ENCODE measurements at places on chromosomes 4 and X. TPM values are rescaled to one million over a fixed set of nuclear protein-coding genes. Genes with fewer than 3 reads are reported as not detected.

The PCDH18 gene
- 95.8 TPM for total RNA-seq

DNA sequence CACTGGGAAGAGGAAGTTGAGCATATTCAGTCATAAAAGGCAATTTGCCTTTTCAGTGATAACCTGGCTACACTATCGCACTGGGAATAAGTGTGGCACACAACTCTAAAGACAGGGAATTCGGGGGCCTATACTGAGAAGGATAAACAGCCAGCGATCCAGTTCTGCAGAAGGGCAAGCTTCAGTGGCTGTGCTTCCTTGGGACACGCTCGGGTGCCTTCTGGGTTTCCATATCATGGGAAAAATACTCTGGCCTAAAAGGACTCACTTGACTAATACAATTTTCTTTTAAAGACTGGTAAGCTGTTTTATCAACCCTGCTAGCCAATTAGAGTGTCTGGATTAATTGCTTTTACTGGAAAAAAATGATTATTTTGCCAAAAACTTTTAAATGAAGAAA lies 58.5 kb downstream of the TENM3 start:
- DNase-seq = no peak

- DNase-seq = no peak
Observed at GRCh38 chrX:111892375-111892774, 16.4 kb downstream of the TRPC5OS start.

GRCh38 chr4:20391198-20391597 lies 139.5 kb downstream of the SLIT2 start:
- DNase-seq = no peak

The NAT8L gene
- 0.51 TPM for total RNA-seq

GRCh38 chrX:43898406-43899035 lies 16.3 kb upstream of the MAOB start:
- DNase-seq = no peak

DNA sequence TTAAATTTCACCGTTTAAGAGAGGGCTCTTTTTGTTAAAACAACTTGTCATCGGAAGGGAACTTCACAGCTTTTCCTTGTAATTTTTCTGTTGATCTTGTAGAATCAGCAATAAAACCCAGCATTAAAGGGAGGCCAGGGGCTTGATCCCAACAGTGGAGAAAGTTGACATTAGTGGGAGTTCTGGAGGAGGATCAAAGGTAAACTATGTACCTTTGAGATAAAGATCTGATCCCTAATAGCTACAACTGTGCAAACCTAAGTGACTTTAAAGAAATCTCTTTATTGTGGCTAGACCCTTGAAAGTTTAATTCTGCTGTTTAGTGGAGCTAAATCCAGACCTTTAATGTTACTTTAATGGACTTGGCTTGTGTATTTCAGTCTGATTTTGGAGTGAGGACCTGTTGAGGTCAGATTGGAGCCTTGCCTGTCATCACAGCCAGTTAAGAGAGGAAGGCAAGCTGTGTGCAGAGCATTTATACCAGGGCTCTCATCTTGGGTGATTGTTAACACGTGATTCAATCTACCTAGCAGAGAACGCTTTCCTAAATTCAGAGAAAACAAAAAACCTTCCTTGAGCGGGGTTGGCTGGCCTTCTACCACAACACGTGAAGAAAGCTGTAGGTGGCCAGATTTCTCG lies 1.7 kb downstream of the DOCK11 start:
- no peak for DNase-seq

DNA sequence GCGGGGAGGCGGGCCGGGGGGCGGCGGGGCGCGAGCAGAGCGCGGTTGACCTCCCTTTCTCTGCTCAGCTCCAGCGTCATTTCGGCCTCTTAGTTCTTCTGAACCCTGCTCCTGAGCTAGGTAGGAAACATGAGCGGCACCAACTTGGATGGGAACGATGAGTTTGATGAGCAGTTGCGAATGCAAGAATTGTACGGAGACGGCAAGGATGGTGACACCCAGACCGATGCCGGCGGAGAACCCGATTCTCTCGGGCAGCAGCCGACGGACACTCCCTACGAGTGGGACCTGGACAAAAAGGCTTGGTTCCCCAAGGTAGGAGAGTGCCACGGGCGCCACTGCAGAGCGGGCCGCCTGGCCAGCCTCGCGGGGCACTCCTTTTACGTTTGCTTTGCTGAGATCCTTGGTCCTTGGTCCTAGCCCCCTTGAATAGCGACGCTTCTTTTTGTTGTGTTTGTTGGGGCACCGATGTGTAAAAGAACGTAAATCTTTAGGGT lies at the start of gene HTATSF1:
TSS of gene HTATSF1 (plus strand) at position 37 of the 497 bp plus-strand sequence. CDS start at position 130, 93 bp downstream.
- no peak for DNase-seq

GRCh38 chr4:119506806-119507205 lies 121.8 kb downstream of the PDE5A start:
- peak; percentile 15 for DNase-seq

The TRIM61 gene
- total RNA-seq = 4.2 TPM

DNA sequence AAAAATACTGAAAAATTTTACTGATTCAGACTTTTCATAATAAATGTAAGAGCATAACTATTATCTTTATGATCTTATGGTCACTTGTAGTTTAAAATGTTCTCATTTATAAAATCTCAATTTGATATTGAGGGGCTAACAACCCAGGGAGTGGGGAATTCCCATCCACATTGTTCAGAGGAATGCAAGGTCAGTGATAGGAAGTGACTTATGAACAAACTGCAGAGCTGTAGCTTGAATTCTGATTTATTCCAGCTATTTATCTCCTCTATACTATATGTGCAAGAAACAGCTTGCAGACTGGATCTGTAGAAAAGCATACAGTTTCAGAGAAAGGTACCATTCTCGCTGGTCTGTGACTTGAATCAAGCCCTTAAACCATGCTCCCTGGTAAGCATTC lies 61.6 kb downstream of the SEC24D start:
- no peak for DNase-seq

DNA sequence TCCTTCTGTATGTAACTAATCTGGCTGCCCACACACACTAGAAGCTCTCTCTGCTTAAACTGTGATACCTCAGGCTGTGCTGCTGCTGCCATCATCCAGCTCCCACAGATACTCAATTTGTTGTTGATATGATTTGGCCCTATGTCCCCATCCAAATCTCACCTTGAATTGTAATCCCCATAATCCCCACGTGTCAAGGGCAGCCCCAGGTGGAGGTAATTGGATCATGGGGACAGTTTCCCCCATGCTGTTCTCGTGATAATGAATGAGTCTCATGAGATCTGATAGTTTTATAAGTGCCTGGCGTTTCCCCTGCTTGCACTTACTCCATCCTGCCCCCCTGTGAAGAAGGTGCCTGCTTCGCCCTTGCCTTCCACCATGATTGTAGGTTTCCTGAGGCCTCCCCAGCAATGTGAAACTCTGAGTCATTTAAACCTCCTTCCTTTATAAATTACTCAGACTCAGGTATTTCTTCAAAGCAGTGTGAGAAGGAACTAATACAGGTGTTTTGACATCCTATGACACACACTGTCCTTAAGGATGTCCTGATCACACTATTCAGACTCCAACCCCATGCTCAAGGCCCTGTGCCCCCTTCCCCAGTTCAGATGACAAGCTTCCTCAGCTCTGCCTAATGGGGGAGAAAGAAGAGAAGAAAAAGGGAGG lies 2.9 kb upstream of the ATOH1 start:
- DNase-seq = no peak

The HNRNPDL gene
- 303 TPM for total RNA-seq

GRCh38 chr4:184648054-184648312 lies 1.3 kb downstream of the CASP3 start:
- DNase-seq = no peak
